ENCODE measurements at places on chromosomes 7 and 10.

DNA sequence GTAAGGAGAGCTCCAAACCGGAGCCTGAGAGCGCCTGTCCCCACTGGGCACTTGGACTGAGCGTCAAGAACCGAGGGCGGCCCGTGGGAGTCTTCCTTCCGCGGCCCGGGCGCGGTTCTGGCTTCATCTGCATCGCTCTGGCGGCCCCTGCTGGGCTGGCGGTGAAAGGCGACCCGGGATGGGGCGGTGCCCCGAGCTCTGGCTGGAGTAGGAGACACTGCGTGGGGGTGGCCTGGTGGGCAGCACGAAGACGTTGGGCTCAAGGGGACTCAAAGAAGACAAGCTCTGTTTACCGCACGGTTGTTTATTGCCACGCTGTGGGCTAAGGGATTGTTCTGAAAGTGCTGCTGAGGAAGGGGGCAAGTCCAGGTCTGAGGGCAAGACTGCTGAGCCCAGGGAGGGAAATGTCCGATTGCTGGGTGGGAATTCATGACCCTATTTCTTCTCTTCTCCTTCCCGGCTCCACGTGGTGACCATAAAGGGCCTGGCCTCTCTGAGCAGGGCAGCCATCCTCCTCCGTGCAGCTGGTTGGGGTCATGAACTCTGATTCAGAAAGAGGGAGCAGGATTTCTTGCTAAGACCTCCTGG is 29.8 kb downstream of the PLAU start:
- peak; percentile 68 for DNase-seq

GRCh38 chr10:34713875-34714274 is 101.2 kb downstream of the PARD3 start:
- no peak for DNase-seq

- DNase-seq, result no peak
Measured at GRCh38 chr10:124374535-124375352, 44.0 kb downstream of the OAT start.

DNA sequence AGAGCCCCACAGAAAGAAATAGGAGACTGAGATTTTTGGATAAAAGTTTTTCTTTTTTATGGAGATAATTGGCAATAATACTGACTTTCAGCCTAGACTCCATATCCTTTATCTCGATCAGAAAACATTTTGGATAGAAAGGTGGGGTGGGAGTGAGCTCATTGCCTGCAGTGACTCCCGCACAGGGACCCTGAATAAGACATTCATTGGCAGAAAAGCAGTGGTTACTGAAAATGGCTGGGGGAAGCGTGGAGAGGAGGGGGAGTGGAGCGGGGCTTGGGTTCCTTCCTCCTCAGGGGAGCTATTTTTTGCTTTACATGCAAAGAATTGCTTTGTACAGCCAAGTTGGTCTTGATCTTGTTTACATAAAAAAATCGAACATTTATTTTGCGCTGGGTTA is 90.4 kb upstream of the BMPER start:
- DNase-seq, result no peak

GRCh38 chr10:63661347-63661746 is 140.1 kb downstream of the REEP3 start:
- no peak for DNase-seq

DNA sequence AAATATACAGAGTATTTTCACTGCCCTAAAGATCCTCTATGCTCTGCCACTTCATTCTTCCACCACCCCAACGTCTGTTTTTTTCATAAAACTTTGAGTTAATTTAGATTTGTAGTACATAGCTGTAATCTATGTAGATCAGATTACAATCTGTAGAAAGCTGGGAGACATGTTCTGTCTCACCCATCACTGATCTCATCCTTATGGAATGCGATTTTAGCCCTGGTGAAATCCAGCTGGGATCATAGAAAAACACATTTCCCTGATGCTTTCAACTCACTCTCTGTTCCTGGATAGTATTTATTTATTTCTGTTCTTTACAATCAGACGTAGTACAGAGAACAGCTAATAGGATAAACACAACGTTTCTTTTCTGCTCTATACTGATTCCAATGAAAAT is 521.0 kb downstream of the KIF20B start:
- peak; percentile 92 for DNase-seq

- peak; percentile 30 for DNase-seq
Measured at GRCh38 chr7:151012911-151013347, 11.4 kb downstream of the ATG9B start.

DNA sequence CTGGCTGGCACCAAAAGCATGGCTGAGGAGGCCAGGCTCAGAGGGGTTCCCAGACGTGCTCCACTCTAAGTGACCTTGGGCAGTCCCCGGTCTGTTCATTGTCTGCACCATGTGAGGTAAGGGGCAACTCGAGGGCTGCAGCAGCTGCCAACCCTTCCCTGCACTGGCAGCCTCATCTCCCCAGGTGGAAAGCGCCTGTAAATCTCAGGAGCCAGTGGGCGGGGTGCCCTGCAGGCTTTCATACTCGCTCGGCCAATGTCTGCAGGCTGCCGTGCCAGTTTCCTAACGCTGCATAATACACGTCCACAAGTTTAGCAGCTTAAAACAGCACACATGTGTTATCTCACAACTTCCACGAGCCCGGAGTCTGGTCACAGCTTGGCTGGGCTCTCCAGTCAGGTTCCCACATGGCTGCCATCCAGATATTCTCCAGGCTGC is 12.6 kb upstream of the GDF10 start:
- DNase-seq, result no peak

DNA sequence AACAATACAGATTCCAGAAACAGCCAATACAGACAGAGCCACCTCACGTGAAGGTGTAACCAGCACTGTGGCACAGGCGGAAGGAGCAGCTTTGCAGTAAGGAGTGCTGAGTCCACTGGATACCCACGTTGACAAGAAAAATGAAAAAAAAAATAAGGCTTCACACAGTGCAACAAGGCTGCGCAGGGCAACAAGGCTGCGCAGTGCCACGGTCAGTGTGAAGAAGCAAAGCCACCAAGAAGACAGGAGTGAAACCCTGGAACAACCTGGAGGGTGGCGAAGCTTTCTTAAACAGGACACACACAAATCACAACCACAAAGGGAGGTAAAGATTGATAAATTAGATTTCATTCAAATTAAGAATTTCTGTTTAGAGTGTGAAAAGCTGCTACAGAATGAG is 204.0 kb downstream of the MAD1L1 start:
- DNase-seq, result no peak

DNA sequence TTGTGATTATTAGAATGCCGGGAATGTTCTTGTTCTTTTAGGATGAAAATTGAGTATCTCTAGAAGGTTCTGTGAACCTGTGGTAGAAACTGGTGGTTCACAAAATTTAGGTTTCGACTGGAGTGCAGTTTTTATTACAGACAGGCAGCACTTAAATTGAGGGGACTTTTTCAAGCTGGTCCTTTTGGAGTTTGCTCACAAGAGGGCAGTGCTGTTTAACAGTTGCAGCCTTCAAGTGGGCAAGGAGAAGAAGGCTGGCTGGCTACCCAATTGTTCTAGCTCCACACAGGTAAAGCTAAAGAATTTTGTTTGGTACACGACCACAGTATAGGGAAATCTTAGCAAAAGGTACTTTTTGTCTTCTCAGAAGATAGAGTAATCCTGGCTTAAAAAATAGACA is 233.6 kb downstream of the SNX13 start:
- DNase-seq, result peak; percentile 78

GRCh38 chr7:20302891-20303290 is 27.8 kb upstream of the ITGB8 start:
- no peak for DNase-seq

- peak; percentile 88 for DNase-seq
Measured at GRCh38 chr7:55641273-55641691, 69.0 kb upstream of the VOPP1 start.

- DNase-seq, result no peak
Measured at GRCh38 chr10:14669576-14669975, 105.1 kb downstream of the FAM107B start.

Measured in fibroblast of mammary gland (primary cell).